ENCODE measurements at places on chromosomes 7 and 10.

GRCh38 chr7:133398506-133398905, 145.6 kb downstream of the EXOC4 start:
- H3K27ac ChIP-seq: no peak overlapping the region
- DNase-seq: no peak
- H3K27me3 ChIP-seq: no peaks in the 10 kb centered on the region
- H3K4me1 ChIP-seq: no peaks in the 10 kb centered on the region
- H3K4me3 ChIP-seq: no peak overlapping the region

GRCh38 chr10:30233186-30233959, 115.7 kb downstream of the MTPAP start:
- DNase-seq: no peak
- no peaks in the 10 kb centered on the region for H3K27me3 ChIP-seq
- H3K27ac ChIP-seq: no peak overlapping the region
- H3K4me3 ChIP-seq: no peak overlapping the region

- H3K27me3 ChIP-seq: peaks cover 50% of the 10 kb centered on the region
- peak overlapping the region; percentile 2 for H3K4me3 ChIP-seq
- no peak overlapping the region for H3K27ac ChIP-seq
- H3K4me1 ChIP-seq: no peaks in the 10 kb centered on the region
Measured at GRCh38 chr10:7412237-7412927, 1.5 kb upstream of the SFMBT2 start.

GRCh38 chr10:86730227-86730626, 26.2 kb upstream of the BMPR1A start:
- no peak overlapping the region for H3K4me3 ChIP-seq
- no peak overlapping the region for H3K27ac ChIP-seq
- H3K36me3 ChIP-seq: no peaks in the 10 kb centered on the region
- H3K27me3 ChIP-seq: no peaks in the 10 kb centered on the region
- DNase-seq: peak; percentile 77

- no peak overlapping the region for H3K27ac ChIP-seq
- H3K4me3 ChIP-seq: no peak overlapping the region
- no peak for DNase-seq
- no peaks in the 10 kb centered on the region for H3K36me3 ChIP-seq
Measured at GRCh38 chr10:33783078-33783477, 448.6 kb upstream of the NRP1 start.

GRCh38 chr7:144513334-144513733, 109.8 kb upstream of the NOBOX start:
- no peaks in the 10 kb centered on the region for H3K36me3 ChIP-seq
- H3K4me1 ChIP-seq: no peaks in the 10 kb centered on the region
- DNase-seq: no peak
- no peaks in the 10 kb centered on the region for H3K27me3 ChIP-seq
- H3K27ac ChIP-seq: no peak overlapping the region
- H3K4me3 ChIP-seq: no peak overlapping the region

DNA sequence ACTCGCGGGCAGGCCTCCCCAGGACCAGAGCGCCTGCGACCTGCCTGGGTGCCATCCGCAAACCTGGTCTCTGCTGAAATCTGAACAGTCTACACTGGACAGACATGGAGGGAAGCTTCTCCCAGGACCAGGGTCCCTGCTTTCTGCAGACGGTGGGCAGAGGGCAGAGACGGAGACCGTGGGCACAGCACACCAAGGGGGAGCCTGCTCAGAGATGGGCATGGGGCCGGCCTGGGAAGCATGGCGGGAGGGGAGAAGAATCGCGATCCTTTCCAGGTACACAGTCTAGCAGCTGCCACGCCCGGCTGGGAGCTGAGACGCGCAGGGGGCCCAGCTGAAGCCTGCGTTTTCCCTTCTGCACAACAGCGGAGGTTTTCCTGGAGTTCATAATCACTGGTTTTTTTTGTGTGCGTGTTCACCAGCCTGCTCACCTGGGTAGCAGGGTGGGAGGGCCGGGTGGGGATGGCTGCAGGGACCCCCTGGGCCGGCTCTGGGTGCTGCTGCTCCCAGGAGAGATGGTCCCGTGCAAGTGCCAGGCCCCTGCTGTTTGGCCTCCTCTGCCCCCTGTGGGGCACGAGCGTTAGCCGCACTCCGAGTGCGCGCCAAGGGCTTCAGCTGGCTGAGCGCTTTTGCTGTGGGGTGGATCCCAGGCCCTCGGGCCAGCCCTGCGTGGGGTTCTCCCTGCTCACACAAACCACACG, 448.8 kb downstream of the DNAJB6 start:
- no peak overlapping the region for H3K27ac ChIP-seq
- H3K27me3 ChIP-seq: no peaks in the 10 kb centered on the region
- no peak overlapping the region for H3K4me3 ChIP-seq
- H3K4me1 ChIP-seq: no peaks in the 10 kb centered on the region

GRCh38 chr7:81394029-81394428, 375.8 kb downstream of the HGF start:
- no peak for DNase-seq
- H3K36me3 ChIP-seq: no peaks in the 10 kb centered on the region
- no peak overlapping the region for H3K27ac ChIP-seq

- no peak overlapping the region for H3K27ac ChIP-seq
- H3K27me3 ChIP-seq: no peaks in the 10 kb centered on the region
- no peak overlapping the region for H3K4me3 ChIP-seq
- H3K4me1 ChIP-seq: no peaks in the 10 kb centered on the region
- DNase-seq: no peak
Measured at GRCh38 chr10:1333981-1334380, 277.8 kb downstream of the WDR37 start.

DNA sequence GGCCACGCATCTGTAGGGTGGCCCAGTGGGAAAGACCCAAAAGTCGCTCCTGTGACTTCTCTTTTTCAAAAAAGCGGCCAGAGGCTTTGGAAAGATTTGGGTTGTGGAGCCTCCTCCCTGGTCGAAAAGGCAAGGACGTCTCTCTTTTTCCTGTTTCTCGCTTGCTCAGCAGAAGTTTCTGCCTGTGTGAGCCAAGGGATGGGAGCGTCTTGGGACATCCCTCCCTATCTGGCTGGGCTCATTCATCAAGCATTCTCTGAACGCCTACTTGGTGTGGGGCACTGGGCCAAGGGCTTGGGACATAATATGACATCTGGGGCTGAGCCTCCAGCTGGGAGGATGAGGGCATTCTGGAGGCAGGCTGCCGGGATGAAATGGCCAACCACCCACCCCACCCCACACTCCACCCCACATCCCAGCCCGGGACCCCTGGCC, 120.9 kb downstream of the C10orf105 start:
- DNase-seq: peak; percentile 65
- H3K4me3 ChIP-seq: no peak overlapping the region
- peaks cover 4% of the 10 kb centered on the region for H3K4me1 ChIP-seq
- H3K27ac ChIP-seq: peak overlapping the region; percentile 38
- no peaks in the 10 kb centered on the region for H3K36me3 ChIP-seq
- H3K27me3 ChIP-seq: no peaks in the 10 kb centered on the region

DNA sequence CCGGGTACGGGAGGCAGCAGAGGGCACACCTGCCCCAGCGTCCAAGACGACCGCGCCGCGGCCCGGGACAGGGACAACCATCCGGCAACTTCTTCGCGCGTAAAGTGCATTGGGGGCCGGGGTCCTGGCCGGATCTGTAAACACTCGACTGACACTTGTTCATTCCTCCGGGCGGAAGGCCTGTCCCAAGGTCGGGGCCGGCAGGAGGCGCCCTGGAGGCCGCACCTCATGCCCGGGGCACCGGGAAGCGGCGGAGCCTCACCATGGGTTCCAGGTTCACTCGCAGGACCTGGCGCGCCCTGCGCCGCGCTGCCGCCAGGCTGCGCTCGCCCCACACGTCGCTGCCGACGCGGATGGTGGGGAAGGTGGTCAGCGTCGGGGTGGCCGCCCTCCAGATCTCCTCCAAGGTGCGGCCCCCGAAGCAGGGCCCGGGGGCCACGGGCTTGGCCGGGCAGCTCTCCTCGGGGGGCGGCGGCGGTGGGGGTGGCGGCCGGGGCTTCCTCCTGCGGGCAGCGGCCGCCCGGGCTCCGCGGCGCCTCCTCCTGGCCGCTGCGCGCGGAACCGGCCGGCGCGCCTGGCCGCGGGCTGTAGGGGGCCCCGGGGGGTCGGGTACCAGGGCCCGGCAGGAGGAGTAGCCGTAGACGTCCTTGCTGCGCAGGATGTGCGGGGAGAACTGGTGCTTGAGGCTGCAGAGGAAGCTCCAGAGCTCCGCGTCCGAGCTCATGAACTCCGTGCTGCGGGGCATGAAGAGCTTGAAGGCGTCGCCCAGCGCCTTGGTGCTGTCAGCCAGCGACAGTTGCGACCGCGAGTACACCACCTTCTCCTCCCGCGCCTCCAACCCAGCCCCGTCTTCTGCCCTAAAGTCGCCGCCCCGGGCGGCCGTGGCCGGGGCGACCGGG, 746 bp downstream of the CCDC71L start:
- peak; percentile 81 for DNase-seq
- peak overlapping the region; percentile 87 for H3K4me3 ChIP-seq
- no peaks in the 10 kb centered on the region for H3K27me3 ChIP-seq
- no peaks in the 10 kb centered on the region for H3K36me3 ChIP-seq

GRCh38 chr10:31152421-31153135, 120.9 kb upstream of the ZNF438 start:
- no peak overlapping the region for H3K4me3 ChIP-seq
- H3K27me3 ChIP-seq: no peaks in the 10 kb centered on the region
- H3K27ac ChIP-seq: no peak overlapping the region
- no peak for DNase-seq

- no peaks in the 10 kb centered on the region for H3K4me1 ChIP-seq
- no peaks in the 10 kb centered on the region for H3K27me3 ChIP-seq
Measured at GRCh38 chr7:50295133-50295532, 9.4 kb upstream of the IKZF1 start.

GRCh38 chr7:46569133-46569465, 648.0 kb upstream of the IGFBP3 start:
- no peaks in the 10 kb centered on the region for H3K27me3 ChIP-seq
- no peak overlapping the region for H3K27ac ChIP-seq
- no peaks in the 10 kb centered on the region for H3K36me3 ChIP-seq

GRCh38 chr10:75978213-75978612, 546.8 kb downstream of the LRMDA start:
- H3K27me3 ChIP-seq: no peaks in the 10 kb centered on the region
- no peak overlapping the region for H3K4me3 ChIP-seq
- no peaks in the 10 kb centered on the region for H3K4me1 ChIP-seq

- H3K36me3 ChIP-seq: no peaks in the 10 kb centered on the region
- no peak overlapping the region for H3K27ac ChIP-seq
- DNase-seq: no peak
- no peak overlapping the region for H3K4me3 ChIP-seq
Measured at GRCh38 chr7:34090816-34091215, 185.5 kb downstream of the BMPER start.

GRCh38 chr7:26991796-26992195, 104.0 kb downstream of the HOXA1 start:
- no peak overlapping the region for H3K4me3 ChIP-seq
- no peaks in the 10 kb centered on the region for H3K36me3 ChIP-seq
- DNase-seq: no peak
- H3K27ac ChIP-seq: no peak overlapping the region
- H3K27me3 ChIP-seq: no peaks in the 10 kb centered on the region
- H3K4me1 ChIP-seq: no peaks in the 10 kb centered on the region

- no peaks in the 10 kb centered on the region for H3K27me3 ChIP-seq
- H3K36me3 ChIP-seq: no peaks in the 10 kb centered on the region
- peak within 1 kb of the TSS; percentile 81 for H3K4me3 ChIP-seq
- H3K4me1 ChIP-seq: peaks cover 6% of the 10 kb centered on the region
- peak; percentile 73 for DNase-seq
Measured at GRCh38 chr10:22714479-22715289, at the start of gene PIP4K2A. Gene PIP4K2A (minus strand): TSS chr10:22714578. CDS start chr10:22714326, 252 bp downstream.

DNA sequence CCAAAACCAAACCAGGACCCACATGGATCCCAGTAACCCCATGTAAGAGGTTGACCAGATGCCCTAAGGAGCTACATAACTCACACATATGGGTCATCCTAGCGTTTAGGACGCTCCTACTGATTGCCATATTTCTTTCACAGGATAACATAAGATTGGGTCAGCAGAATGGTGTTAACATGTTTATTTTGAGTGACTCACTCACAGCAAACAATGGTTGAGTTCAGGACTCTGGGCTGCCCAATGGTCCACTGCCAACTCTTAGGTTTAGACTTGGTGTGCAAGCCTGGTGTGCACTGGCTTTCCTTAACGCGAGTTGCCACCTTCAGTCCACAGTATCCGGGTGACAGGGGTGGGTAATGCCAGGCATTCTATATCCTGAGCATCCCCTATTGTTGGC, 211.5 kb downstream of the GPAM start:
- DNase-seq: no peak
- H3K4me3 ChIP-seq: no peak overlapping the region
- H3K27ac ChIP-seq: no peak overlapping the region
- H3K27me3 ChIP-seq: no peaks in the 10 kb centered on the region
- H3K4me1 ChIP-seq: no peaks in the 10 kb centered on the region

All from colonic mucosa (tissue), 4 donors.